T-helper 17 cell (primary cell): ENCODE measurements at places on chromosomes 4 and X. TPM values are rescaled to one million over a fixed set of nuclear protein-coding genes. Genes with fewer than 3 reads are reported as not detected.

GRCh38 chr4:183173580-183174526 lies 74.8 kb downstream of the WWC2 start:
- DNase-seq = no peak

DNA sequence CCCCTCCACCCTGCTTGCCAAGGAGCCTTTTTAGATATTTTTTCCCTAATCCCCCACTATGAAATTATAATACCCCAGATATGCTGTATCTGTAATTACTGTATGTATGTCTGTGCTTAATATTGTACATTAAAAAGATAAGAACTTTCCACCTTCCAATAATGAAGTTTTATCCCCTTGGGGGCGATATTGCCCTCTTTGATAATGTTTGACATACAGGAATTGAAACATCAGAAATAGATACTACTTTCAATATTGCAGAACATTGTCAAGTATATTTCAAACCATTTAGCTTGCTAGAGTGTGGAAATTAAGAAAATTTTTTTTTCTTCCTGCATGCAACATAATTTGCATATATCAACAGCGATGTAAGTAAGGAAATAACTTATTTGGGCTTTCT lies 58.9 kb downstream of the NAF1 start:
- DNase-seq = no peak

DNA sequence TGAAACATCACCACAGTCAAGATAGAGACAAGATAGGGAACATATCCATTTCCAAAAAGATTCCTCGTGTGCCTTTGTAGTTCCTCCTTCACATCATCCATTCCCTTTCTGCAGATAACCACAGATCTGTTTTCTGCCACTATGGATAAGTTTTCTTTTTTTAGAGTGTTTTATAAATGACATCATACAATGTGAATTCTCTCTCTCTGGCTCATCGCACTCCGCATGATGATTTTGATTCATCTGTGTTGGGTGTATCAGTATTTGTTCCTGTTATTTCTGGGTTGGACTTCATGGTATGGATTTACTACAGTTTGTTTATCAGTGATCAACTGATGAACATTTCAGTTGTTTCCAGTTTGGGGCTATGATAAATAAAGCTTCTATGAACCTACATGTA lies 23.2 kb upstream of the ANXA3 start:
- DNase-seq = no peak

Gene TEC
- 2.3 TPM for total RNA-seq

Gene GLRA2
- total RNA-seq = not detected

Gene MAP3K15
- total RNA-seq = 0.16 TPM

DNA sequence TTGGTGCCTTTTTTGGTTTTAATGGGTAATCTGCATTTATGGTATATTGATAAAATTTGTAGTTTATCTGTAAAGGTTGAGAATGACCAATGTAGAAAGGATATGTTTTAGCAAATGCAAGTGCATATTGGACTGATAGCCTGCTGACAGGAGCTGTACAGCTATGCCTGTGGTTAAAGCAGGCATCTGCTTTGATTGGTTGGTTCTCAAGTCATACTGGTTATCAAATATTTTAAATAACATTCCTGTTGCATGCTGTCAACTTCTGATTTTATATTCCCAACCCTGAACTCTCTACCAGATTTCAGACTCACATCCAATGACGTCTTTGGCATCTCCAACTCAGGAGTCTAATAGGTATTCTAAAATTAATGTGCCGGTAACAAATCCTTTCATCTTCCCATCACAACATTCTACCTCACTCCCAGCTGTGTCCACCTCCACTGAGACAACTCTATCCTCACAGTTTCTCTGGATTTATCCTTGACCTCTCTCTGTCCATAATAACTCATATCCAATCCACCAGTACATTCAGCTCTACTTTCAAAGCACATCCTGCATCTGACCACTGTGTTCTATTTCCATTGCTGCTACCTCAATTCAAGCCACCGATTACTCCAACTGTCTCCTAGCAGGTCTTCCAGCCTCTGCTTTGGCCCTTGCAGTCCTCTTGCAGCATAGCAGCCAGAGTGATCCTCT lies 125.7 kb downstream of the CAMK2D start:
- DNase-seq = no peak

DNA sequence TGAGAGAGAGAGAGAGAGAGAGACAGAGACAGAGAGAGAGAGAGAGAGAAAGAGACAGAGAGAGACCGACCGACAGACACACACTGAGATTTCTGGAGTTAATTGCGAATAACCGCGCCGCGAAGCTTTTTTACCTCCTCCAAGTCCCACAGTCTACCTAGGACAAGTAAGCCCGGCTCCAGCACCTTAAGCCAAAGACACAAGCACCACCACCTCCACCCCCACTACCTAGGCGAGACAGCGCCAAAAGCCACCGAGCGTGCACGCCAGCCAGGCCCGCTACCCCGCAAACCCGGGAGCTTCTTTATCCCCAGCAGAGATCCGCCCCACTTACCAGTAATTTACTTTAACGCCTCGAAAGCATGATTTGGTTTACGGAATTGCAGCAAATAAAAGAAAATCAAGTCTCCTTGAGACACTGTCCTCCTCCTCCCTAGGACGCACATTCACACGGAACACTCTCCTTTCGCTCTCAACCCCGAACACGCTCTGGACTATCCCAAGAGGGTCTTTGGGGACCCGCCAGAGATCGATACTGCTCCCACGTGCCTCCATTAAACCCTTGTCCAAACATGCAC lies 649.6 kb upstream of the DIPK2B start:
- no peak for DNase-seq

DNA sequence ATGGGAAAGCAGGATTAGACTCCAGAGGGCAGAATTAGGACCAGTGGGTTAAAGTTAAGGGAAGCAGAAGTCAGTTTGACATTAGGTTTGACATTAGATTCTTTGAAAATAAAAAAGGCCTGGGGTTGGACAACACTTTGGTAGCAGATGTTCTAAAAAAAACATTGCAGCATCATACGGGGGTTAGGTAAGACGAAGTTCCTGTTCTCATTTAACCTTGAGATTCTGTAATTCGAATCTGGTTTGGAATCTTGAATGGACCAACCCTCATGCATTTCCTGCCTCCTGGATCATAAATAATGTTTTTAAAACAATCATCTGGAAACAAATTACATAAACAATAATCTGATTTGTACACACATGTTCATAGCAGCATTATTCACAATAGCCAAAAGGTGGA lies 181.0 kb downstream of the SHROOM3 start:
- DNase-seq = no peak

- no peak for DNase-seq
Observed at GRCh38 chrX:131752493-131753198, 208.8 kb downstream of the OR13H1 start.

Gene ARSJ
- total RNA-seq = not detected

DNA sequence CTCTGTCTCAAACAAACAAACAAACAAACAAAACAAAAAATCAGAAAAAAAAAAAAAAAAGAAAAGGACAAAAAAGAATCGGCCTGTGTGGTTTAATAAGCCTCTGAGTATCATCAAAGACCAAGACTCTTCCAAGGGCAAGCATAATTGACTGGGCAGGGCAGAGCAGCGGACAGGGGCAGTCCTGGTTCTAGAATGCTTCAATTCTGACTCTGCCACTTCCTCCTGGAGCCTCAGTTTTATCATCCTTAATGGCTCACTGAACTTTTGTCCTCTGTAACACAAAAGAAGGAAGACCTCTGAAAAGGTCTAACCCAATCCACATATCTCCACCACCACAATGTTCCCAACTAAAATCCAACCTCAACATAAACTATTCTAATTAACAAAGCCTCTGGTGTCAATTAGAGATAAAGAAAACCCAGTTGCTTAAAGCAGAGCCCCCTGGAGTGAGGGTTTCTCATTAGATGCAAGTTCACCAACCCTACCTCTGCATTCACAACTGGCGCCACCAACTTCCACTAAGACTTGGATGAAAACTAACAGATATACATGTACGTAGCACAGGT lies 51.7 kb downstream of the TBC1D9 start:
- DNase-seq = no peak

DNA sequence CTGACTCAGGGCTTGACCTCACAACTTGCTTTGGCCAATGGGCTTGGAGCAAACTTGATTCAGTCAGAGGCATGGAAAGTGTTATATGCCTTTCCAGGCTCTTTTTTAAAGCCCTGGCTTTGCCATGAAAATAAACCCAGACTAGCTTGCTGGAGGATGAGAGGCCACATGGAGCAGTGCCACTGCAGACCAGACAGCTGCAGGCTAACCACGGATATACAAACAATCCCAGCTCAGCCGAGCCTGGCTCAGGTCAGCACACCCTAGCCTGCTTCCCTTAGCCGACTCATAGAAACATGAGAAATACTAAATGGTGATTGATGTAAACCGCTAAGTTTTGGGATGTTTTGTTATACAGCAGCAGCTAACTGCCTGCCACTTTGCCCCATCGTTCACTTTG lies 345.1 kb downstream of the ARHGAP10 start:
- no peak for DNase-seq

Gene MTMR8
- 8.1 TPM for total RNA-seq

GRCh38 chrX:68843992-68844391 lies 15.2 kb downstream of the EFNB1 start:
- DNase-seq = no peak

- no peak for DNase-seq
Observed at GRCh38 chr4:163693211-163693610, 198.7 kb downstream of the TMA16 start.

DNA sequence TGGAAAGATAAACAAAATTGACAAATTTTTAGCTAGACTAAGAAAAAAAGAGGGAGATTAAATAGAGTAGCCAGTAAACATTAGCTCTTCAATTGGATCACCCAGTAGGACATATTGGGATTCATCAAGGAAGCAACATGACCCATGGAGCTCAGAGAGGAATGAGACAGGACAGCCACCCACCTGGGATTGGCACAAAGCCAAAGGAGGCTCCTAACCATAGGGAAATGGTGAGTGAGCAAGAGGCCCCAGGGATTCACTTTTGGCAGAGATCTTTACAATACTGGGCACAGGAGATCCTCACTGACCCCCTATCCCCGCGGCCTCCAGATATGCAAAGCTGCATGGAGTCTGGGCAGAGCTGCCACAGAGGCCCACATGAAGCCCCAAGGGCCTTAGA lies 34.8 kb upstream of the CXCL6 start:
- no peak for DNase-seq

- no peak for DNase-seq
Observed at GRCh38 chr4:6222761-6223292, 22.5 kb upstream of the JAKMIP1 start.

- DNase-seq = no peak
Observed at GRCh38 chrX:85111347-85111746, 107.7 kb downstream of the APOOL start.

Gene ANK2
- 1.2 TPM for total RNA-seq

- no peak for DNase-seq
Observed at GRCh38 chrX:49877397-49878101, 1.7 kb upstream of the USP27X start.

Gene PPARGC1A
- total RNA-seq = not detected

- no peak for DNase-seq
Observed at GRCh38 chr4:179353786-179354185, 1911.5 kb upstream of the AGA start.

DNA sequence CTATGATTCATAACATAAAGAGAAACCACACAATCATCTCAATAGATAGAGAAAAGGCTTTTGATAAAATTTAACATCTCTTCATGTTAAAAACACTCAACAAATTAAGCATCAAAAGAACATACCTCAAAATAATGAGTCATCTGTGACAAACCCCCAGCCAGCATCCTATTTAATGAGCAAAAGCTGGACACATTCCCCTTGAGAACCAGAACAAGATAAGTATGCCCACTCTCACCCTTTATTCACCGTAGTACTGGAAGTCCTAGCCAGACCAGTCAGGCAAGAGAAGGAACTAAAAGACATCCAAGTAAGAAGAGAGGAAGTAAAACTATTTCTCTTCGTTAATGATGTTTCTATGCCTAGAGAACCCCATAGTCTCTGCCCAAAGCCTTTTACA lies 507.2 kb downstream of the PABPC4L start:
- no peak for DNase-seq

DNA sequence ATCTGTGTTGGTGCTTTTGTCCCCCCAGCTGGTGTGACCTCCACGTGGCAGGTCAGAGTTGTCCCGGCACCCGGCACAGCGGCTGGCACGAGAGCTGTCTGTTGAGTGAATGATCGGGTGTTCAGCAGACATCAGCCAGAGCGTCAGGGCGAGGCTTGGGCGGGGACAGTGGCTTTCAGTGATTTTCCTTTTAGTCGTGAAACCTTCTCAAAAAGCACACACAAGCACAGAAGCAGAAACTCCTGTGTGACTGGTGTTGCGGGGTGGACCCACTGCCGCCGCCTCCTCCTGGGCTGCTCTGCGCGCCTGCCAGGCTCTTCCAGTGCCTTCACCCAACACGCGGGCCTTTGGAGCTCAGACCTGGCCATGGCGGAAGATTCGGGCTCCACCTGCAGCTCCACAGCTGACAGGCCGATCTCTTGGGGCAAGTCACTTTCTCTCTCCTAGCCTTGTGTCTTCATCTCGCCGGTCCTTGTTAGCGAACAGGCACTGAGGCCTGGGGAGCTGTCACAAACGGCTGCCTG lies 51.4 kb upstream of the HGFAC start:
- no peak for DNase-seq

DNA sequence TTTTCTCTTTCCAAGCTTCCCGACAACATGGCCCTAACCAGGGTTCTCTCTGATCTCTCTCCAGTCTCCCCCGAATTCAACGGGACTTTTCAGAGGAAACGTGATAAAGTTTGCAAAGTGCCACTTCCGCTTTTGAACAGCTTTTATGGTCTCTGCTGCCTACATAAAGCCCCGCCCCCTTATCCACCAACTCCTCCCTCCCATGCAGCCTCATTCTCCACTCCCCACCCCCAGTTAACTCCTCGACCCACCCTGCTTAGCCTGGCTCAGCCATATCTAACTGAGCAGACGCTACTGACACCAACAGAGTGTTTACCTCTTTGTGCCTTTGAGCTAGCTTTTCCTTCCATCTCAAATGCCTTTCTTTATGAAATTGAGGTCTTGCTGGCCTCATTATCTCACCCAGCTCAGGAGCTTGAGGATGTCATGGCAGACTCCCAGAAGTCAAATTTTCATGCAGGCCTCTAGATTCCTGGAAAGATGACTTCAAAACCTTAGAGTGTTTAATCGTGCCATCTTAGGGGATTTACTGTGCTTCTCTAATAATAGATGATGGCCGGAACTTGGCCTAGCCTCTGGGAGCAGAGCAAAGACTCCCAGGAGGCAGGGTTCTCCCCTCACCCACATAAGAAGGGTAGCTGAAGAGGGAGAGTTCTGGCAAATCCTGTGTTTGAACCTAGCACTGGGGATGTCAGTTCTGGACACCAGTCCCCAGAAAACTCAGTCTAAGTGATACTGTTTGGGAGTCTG lies 606.0 kb downstream of the BCOR start:
- peak; percentile 11 for DNase-seq

- no peak for DNase-seq
Observed at GRCh38 chr4:53459548-53459947, 82.1 kb downstream of the FIP1L1 start.

Gene MAGEA11
- total RNA-seq = not detected

DNA sequence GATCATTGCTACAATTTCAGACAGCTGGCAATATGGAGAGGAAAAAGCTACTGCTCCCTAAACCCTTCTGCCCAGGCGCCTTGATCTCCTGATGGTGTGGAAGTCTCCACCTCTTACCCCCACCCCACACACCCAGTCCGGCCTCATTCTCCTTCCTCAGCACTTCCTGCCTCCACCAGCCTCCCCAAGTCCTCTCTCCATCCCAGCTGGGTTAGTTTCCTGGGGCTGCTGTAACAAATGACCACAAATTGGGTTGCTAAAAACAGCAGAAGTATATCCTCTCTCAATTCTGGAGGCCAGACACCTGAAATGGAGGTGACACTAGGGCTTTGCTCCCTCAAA lies 1.1 kb upstream of the CCNQ start:
- no peak for DNase-seq
